ENCODE measurements at places on chromosomes 2 and 18.
A peak's percentile ranks its signal among the peaks of the same experiment; 100 is the strongest.

DNA sequence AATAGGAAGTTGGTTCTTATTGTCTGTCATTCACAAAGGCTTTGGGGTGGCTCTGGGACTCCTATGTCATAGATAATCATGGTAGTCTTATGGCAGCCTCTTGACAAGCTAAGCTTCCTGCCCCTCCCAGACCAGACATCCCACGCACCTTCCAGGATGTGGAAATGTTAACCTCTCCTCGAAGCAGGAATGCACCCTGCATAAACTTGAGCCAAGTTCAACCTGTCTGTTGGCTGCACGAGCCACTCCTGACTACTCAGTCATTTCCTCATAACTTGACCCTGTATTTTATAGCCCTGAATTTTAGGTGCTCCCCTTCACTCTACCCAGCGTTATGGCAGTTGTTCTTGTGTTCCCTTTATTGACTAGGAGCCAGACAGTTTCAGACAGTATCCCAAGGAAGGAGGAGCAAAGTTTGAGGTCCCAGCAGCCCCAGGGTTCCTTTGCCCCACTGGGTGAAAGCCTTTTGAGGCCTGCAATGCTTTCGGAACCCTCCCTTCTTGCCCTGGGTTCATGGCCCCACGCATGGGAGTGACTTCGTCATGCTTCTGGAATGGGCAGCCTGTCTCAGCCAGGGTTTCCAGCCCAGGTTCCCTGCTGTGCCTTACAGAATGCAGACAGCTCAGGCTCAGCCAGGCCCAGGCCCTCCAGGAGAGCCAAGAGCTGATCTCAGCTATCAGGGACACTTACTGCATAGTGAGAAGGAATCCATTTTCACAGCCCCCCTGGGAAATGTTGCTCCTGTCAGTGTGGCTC, 15.6 kb upstream of the INO80C start:
- DNase-seq: peak; percentile 32

GRCh38 chr2:10166676-10167292, 44.2 kb downstream of the RRM2 start:
- DNase-seq: no peak

DNA sequence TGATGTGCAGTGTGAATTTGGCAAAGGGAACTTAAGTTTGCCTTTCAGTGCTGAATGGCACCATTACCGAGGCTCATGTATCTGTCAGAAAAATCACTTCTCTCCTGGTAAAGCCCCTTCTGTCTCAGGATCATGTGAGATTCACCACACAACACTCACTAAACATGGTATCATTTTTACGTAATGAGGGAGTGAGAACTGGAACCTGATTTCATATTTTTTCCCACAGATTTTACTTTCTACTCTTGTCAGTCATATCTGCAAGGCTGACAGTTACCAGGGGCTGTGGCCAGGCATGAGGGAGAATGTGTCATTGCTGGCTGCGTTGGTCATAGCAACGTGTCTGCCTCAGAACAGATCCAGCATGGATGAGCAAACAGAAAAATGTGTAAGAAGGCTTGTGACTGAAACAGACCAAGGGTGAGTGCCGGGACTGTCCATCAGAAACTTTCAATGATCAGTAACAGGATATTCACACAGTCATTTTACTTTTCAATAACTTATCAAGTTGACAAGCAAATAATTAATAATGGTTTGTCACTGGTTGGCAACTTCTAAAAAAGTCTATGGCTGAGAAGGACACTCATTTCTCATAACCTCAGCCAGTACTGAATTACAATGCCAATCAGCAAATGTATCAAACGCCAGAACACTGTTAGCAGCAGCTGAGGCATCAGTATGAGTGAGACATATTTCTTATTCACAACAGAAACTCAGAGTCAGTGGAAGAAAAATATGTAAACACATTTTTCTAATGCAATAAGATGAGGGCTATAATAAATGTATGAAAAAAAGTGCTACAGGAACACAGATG, 100.5 kb downstream of the CDC42EP3 start:
- no peak for DNase-seq

DNA sequence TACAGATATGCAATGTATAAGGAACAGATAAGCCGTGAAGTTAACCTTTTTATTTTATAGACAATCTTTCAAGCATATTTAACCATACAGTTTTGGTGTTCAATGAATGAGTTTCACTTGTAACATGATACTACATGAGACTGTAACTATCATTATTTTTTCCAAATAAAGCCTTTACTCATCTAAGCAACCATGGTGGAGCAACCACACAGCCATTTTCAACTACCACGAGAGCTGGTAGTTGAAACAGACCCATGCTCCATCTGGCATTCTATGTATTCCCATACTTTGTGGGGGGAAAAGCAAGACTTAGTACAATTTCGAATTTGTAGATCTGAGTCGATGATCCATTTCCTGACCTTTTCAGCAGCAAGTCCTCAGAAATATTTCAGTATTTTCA, 159.3 kb upstream of the RND3 start:
- DNase-seq: no peak

GRCh38 chr2:144390424-144391020, 129.4 kb downstream of the ZEB2 start:
- no peak for DNase-seq

DNA sequence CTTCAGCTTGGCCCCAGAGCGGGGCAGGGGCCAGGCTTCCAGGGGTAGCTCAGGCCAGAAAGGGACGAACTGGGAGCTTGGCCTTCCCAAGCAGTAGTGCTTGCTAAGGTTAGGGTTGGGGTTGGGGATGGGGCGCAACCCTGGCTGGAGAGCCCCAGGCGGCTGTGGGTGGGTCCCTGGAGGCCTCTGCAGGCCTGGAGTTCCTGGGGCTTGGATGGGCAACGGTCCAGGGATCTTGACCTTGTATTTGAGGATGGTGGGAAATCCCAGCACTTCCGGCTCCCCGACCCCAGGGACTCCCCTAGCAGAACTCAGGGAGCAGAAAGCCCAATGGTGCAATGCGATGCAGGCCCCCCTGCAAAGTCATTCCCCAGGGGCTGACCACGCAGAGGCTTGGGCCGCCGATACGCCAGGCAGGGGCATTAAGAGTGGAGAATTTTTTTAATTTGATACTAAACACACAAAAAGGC, 12.6 kb upstream of the MLPH start:
- DNase-seq: no peak

- DNase-seq: no peak
Observed at GRCh38 chr2:239466061-239466754, 65.4 kb upstream of the HDAC4 start.

DNA sequence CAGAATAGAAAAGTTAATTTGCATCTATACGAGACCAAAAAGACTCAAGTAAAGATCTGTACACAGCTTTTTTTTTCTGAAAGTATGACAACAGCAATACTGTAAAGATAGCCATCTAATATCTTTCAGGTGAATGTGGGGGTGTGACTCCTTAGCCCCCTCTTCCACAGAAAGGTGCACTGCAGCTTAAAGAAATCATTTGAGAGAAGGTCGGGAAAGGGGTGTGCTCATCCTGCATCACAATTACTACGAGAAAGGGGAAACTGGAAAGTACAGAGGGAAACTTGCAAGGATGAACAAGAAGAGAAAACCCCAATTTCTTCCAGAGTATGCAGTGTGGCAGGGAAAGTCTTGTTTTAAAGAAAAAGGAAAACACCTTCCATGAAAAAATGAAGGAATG, 255.6 kb downstream of the CCDC178 start:
- DNase-seq: no peak

- DNase-seq: no peak
Observed at GRCh38 chr2:46381263-46381849, 84.1 kb downstream of the EPAS1 start.

DNA sequence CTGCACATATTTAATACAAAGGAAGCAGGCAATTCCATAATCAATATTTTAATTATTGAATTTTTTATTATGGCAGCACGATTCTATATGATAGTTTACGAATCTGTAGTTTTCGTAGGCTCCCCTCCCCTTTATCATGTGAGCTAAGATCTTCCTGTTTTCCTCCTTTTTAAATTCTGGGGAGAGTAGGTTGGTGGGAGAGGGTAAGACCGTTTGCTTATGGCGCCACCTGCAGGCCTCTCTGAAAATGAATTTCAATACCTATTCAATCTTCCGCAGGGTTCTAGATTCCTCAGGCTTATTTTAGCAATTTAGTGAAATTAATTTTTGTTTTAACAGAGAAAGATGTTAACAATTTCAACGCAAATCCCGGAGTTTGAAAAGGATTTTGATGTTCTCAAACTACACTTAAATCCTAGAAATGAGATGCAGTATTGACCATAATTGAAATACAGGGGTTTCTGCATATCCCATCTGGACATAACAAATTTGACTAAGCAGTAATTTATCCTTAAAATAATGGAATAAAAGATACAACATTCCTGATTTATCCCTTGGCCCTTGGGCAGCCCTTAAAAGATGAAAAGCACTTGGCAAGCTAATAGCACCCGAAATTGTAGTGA, 12.8 kb upstream of the GBX2 start:
- peak; percentile 83 for DNase-seq

DNA sequence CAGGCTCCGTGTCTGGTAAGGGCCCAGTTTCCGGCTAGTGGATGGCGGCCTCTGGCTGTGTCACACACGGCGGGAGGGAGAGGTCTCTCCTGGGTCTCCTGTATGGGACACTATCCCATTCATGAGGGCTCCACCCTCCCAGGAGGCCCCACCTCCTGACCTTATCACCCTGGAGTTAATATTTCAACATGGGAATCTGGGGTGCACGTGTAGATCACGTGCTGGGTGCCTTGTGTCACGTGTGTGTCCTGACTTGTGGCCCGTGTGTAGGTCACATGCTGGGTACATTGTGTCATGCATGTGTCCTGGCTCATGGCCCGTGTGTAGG, 9.9 kb downstream of the NEU4 start:
- DNase-seq: no peak
